ENCODE measurements at places on chromosomes 13 and 19. TPM values are rescaled to one million over a fixed set of nuclear protein-coding genes. Genes with fewer than 3 reads are reported as not detected.

DNA sequence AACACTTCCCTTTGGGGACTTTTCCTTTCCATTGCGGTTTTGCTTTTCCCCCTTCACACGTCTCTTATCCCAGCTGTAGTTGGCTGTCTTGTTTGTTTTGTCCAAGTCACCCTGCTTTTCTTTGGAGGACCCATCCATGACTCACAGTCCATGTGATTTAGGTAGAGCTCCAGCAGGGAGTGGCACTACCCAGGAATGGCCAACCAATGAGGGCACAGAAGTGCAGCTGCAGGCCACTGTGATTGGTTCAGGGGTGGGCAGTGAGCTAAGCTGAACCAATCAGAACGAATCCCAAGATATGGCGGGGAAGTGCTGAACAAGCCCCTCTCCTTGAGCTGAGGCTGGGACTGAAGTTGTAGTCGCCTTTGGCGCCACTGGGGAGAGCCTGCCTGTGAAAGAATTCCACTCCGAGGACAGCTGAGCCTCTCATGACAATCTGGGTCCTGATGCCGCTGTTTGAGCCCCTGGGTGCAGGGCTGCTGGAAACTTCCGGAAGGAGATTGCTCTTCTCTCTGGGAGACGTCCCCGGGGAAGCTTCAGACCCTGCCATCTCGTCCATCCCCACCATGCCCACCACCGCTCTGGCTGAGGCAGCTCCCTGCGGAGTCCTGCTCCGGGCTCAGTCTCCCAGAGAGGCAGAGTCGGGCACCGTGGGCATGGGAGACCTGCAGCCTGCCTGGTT, 62.9 kb upstream of the URI1 start:
- DNase-seq, result no peak

DNA sequence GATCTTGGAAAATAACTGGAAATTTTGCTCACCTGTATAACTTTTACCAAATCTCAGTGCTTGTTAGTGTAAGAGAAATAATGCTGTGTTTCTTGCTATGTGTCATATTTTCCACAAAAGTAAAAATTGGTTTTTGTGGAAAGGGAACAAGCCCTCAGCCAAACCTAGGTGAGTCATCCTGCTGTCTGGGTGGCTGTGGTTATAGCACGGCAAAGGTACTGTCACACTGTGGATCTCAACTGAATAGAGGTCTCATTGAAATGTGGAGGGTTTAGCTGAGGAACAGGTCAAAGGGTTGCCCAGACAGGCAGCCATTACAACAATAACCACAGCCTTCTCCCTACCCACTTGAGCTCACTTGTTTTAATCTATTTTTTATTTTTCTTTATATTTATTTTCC, 338.8 kb upstream of the DACH1 start:
- no peak for DNase-seq

DNA sequence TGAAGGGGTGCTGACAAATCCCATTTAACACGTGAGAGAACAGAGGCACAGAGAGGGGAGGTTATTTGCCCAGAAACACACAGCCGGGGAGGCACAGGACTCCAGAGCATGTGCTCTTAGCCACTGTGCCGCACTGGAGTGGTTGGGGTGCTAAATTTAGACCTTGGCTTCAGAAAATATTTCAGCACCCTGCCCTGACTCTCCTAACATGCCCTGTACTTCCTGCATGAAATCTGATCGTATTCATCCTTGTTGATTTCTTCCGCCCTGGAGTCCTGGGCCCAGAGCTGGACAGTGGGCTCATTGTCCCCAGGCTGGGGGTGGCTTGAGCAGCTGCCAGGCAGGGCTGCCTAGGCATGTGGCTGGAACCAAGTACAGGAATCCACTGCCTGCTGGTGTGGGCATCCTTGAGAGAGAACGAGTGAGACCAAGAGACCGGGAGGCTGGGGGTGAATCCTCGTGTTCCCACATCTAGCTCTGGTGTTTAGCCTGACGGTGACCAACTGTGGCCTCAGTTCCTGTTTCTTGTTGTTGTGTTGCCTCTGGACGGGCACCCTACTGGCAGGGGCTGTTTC, 5.3 kb downstream of the SLC27A1 start:
- DNase-seq, result no peak

GRCh38 chr19:1068009-1069001, 1.3 kb downstream of the ARHGAP45 start:
- DNase-seq, result peak; percentile 62

DNA sequence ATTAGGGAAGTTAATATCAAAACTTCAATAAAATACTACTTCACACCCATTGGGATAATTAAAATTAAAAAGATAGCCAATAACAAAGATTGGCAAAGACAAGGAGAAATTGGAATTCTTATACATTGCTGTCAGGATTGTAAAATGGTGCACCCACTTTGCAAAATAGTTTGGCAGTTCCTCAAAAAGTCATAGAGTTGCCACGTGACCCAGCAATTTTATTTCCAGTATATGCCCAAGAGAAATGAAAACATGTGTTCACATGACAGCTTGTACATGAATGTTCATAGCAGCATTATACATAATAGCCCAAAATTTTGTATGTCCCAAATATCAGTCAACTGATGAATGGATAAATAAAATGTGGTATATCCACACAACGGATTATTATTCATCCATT, 3.3 kb downstream of the MBD3L1 start:
- DNase-seq, result no peak

- no peak for DNase-seq
Observed at GRCh38 chr13:95505986-95506385, 46.5 kb upstream of the CLDN10 start.

Gene C19orf67
- total RNA-seq, result 0.34 TPM
